Omental fat pad (tissue), 4 donors: ENCODE measurements at places on chromosomes 1 and 21. TPM values are rescaled to one million over a fixed set of nuclear protein-coding genes. Genes with fewer than 3 reads are reported as not detected.

CHRM3 gene
- total RNA-seq, result 0.75 TPM

PLPPR5 gene
- total RNA-seq, result not detected

USH2A gene
- not detected for total RNA-seq

CACNA1S gene
- total RNA-seq, result not detected

DNA sequence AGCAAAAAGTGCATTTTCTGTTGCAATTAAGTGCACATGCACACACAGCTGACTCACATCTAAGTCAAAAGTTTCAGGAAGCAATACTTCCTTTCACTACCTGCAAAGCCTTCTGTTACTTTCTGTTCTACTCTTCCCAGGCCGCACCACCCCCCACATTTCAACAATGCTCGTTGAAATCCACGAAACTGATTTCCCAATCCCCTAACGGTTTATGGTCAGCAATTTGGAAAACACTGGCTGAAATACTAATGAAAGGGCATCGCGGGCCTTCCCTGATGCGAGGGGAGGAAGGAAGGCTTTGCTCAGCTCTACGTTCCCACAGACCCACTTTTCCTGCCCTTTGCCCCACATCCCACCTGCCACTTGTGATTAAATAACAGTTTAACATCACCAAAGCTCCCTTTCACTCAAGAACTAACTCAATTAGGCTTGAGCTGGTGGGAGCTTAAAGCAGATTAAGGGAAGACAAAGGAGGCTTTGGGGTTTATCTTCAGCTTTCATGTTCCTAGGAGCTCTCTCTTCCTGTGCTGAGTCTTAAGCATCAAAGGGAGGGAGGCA, 243.2 kb upstream of the RAB4A start:
- no peak for DNase-seq

GRCh38 chr1:228366062-228366865, 40.4 kb downstream of the TRIM11 start:
- no peak for DNase-seq

- no peak for DNase-seq
Observed at GRCh38 chr1:226624526-226624925, 76.0 kb downstream of the STUM start.

GRCh38 chr1:54782156-54782555, 17.8 kb upstream of the PARS2 start:
- no peak for DNase-seq

GRCh38 chr1:168380945-168381344, 100.3 kb downstream of the TBX19 start:
- DNase-seq, result no peak

GRCh38 chr1:109249654-109250401, 489 bp downstream of the CELSR2 start:
- no peak for DNase-seq

GRCh38 chr1:72241397-72241796, 40.9 kb downstream of the NEGR1 start:
- DNase-seq, result no peak

DNA sequence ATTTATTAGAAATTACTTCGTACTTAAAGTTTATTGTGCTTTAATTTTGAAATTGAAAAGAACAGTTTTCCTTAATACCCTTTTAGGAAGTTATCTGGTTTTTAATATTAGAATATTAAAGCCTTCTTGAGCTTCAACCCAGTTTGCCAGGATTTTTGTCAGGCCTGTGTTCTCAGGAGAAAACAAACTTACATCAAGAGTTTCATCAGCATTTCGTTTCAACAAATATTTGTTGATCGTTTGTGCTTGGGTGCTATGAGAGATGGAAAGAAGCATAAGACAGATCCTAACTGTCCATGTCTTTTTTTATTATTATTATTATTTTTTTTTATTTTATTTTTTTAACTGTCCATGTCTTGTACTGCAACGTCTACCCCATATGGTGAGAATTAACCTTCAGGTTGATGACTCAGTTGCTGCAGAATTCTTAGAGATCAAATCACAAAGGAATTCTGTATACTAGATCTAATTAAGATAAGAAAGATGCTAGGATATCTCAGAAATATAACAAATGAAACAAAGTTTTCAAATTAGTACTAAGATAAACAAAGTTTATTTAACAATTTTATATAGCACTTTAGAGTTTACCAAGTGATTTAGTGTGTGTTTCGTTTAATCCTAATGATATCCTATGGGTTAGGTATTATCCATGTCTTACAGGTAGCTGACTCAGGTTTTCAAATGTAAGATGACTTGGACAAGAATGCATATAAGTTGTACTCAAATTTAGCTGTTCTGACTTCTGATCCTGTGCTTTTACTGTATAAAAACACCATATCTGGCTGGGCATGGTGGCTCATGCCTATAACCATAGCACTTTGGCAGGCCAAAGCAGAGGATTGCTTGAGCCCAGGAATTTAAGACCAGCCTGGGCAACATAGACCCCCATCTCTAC, 14.3 kb downstream of the FBXO28 start:
- DNase-seq, result no peak

GRCh38 chr1:7385471-7386225, 385.4 kb upstream of the VAMP3 start:
- DNase-seq, result no peak

GRCh38 chr21:37917612-37918011, 1.4 kb upstream of the KCNJ6 start:
- no peak for DNase-seq

- DNase-seq, result no peak
Observed at GRCh38 chr1:214444182-214444939, 107.0 kb downstream of the PTPN14 start.
